Omental fat pad (tissue), 4 donors: ENCODE measurements at places on chromosomes 2 and 18.

DNA sequence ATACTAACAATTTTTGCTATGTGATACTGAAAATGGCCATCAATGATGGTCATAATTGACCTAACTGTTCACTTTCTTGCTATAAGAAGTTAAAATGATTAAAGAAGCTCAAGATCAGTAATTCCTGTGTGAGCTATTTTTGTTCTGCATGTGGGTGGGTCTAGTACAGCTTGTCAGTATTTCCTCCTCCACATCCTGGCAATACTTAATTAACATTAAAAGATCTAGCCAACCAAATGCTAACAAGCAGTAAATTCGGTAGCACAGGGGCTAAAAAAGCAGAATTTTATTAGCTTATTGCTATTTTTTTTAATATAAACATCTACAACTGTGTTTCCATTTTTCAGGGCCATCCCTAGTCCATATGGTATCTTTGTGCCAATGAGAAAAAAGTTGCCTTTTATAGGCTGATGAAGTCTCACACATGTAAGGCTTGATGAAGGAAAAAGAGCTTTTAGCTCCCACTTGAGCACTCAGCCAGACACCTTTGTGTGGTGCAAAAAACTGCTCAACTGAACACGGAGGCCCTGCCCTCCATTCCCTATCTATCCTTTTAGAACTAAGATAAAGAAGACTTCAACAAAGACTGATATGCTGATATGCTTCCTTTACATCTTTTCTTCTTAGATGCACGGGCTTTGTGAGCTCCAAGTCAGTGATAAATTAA is 4.9 kb upstream of the PNO1 start:
- DNase-seq, result no peak

DNA sequence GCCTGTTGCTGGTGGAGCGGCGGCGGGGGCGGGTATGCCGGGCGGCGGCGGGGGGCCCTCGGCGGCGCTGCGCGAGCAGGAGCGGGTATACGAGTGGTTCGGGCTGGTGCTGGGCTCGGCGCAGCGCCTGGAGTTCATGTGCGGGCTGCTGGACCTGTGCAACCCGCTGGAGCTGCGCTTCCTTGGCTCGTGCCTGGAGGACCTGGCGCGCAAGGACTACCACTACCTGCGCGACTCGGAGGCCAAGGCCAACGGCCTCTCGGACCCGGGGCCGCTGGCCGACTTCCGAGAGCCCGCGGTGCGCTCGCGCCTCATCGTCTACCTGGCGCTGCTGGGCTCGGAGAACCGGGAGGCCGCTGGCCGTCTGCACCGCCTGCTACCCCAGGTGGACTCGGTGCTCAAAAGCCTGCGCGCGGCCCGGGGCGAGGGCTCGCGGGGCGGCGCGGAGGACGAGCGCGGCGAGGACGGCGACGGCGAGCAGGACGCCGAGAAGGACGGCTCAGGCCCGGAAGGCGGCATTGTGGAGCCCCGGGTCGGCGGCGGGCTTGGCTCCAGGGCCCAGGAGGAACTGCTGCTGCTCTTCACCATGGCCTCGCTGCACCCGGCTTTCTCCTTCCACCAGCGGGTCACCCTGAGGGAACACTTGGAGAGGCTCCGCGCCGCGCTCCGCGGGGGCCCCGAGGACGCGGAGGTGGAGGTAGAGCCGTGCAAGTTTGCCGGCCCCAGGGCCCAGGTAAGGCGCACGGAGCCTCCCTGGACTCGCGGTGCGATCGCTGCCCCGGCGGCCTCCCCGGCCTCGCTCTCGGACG is 1.0 kb downstream of the ZCCHC2 start:
- no peak for DNase-seq

DNA sequence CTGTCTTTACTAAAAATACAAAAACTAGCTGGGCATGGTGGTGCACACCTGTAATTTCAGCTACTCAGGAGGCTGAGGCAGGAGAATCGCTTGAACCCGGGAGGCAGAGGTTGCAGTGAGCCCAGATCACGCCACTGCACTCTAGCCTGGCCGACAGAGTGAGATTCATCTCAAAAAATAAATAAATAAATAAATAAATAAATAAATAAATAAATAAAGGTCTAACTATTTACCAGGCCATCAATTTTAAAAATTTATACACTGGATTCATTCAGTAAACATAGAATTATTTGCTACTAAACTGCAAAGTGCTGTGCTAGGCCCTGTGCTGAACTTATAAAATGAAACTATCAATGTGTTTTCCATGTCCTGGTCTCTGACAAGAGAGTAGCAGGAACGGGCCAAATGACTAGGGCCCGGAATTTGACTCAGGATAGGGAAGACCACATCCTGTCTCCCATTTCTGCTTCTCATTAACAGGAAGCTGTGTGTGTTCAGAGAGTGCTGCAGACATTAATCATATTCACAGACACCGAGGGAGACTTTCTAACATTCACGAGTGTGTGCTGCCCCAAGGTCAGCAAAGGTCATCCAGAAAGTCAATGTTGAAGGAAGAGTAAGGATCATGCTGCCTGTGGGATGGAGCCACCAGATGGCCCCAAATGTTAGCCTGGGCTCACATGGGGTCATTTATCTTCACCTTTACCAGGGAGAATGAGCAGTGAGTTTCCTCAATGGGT is 95.8 kb downstream of the SPP2 start:
- DNase-seq, result no peak

DNA sequence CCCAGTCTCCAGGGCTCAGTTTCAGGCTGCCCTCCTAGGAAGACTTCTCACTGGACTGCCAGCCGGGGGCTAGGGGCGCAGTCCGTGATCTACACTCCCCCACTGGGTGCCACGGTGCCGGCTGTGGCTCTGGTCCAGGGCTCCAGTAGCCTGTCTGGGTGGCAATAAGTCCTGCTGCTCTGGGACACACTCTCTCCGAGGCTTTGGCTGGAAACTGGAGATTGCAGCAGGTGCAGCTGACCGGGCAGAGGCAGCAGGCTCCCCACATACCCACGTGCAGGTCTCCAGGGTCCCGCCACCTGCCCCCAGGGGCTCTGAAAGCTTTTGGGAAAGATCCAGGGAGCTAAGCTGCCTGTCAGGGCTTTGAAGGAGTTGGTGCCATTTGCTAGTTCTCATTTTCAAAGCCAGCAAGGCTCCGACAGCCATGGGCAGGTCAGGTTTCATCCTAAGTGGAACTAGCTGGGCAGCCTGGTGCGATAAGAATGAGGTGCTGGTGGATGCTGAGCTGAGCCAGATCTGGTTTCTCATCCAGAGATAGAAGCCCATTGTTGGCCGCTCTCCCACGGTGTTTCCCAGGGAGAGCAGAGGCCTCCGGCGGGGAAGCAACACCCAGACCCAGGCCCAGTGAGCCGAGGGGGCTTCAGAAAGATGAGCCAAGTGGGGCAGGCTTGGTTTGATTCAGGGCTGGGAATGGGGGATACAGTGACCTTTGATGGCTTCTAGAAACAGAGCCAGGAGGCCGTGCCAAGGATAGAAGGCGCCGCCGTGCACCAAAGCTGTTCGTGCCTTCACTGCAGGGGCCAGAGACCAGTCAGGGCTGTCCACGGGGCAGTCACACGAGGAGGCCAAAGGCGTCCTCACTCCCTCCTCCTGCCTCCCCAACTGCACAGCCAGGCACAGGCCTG is 141.7 kb upstream of the GPC1 start:
- DNase-seq, result peak; percentile 10

DNA sequence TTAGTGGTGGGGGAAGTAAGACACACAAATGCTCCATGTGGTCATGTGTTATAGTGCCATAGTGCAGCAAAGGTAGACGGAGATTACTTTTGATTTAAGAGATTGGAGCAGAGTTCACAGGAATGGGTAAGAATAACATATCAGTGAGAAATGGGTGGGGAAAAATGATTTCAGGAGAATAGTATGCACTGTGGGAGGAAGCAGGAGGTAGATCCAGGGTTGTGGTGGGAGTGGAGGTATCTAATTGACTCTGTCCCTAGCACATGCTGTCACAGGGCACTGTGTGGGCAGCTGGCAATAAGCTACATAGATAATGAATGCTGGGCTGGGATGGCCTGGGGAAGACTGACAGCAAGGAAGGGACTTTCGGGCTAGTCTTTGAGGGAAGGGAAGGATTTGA is 65.3 kb downstream of the STAT1 start:
- DNase-seq, result no peak

GRCh38 chr2:19753818-19754217 is 148.0 kb downstream of the TTC32 start:
- DNase-seq, result no peak
